ENCODE measurements at places on chromosomes 1 and 21.

- DNase-seq, result no peak
Measured at GRCh38 chr1:158062174-158062573, 68.7 kb downstream of the KIRREL1 start.

DNA sequence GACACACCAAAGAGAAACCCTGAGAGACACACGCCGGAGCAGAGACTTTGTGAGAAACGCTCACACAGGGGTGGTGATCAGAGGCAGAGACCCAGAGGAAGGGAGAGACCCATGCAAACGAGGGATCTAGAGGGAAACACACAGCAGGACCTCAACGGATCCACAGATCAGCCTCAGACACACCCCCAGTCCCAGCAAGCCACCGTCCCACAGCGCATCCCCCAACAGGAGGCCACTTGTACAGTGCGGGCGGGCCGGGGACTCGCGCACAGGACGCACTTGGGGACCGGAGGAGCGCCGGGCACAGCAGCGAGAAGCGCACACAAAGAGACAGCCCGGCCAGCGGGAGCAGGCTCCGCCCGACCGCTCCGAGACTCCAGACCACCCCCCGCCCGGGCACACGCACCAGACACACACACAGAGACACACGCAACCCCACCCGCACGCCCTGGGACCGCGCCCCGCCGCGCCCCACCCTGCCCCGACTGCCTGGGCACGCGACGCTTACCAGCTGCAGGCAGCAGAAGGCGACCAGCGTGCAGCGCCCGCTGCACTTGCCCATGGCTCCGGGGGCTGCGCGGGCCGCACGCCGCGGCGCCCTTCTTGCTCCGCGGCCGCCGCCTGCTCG is 587 bp downstream of the NKAIN1 start:
- DNase-seq, result peak; percentile 29

GRCh38 chr1:114336360-114336759 is 174.6 kb downstream of the TRIM33 start:
- DNase-seq, result peak; percentile 44

DNA sequence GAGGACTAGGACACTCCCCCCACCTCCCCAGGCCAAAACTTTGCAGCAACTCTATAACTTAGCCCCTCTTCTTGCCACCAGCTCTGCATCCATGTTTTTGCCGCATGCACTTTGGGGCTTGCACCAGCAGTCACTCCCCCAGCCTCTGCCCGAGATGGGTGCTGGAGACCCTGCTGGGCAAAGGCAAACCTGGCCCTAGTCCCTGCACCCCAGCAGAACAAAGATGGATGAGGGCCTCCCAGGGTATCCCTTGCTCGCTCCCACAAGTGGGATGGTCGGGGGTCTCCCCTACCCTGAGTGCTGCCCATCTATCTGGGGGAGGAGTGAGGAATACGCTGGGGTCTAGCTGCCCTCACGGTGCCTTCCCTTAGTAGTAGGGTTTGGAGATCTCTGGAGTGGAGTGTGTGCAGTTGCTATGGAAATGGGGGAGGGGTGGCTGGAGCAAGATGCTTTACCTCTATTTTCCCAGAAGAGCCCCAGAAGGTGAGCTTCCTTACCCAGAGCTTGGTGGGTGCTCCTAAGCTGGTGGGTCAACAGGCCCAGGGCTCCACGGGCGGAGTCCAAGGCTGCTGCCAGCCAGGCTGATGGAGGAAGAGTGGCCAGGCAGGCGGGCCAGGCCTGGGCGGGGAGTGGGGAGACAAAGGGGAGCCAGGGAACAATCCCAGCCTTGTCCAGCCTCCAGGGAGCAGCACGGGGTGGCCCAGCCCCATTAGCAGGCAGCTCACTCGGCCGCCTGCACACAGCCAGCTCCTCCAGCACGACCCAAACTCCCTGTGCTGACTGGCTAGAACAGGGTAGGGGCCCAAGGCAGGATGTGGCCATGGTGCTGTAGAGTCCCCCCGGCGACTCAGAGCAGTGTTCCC is at the start of gene PAQR6:
TSS of gene PAQR6 (minus strand) at position 597 of the 863 bp plus-strand sequence. CDS start 1,325 bp downstream, outside the sequence.
- no peak for DNase-seq

DNA sequence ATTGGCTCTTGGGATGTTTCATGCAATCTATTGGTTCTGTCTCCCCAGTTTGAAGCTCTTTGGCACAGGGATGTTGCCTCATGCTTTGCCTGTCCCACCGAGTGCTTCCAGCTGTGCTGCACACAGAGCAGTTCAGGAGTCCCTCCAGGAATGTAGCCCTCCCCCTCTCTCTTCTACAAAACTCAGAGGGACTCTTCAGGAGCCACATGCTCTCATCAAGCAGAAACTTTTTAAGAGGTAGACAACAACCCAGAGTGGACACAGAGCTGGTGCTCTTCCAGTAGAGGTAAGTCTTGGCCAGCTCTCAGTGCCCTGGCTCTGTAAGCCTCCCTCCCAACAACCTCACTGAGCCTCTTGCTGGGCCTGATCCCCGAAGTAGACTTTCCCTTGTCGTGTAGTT is 11.6 kb upstream of the ZNF697 start:
- DNase-seq, result no peak

GRCh38 chr1:147516157-147516917 is 25.0 kb upstream of the BCL9 start:
- DNase-seq, result no peak

DNA sequence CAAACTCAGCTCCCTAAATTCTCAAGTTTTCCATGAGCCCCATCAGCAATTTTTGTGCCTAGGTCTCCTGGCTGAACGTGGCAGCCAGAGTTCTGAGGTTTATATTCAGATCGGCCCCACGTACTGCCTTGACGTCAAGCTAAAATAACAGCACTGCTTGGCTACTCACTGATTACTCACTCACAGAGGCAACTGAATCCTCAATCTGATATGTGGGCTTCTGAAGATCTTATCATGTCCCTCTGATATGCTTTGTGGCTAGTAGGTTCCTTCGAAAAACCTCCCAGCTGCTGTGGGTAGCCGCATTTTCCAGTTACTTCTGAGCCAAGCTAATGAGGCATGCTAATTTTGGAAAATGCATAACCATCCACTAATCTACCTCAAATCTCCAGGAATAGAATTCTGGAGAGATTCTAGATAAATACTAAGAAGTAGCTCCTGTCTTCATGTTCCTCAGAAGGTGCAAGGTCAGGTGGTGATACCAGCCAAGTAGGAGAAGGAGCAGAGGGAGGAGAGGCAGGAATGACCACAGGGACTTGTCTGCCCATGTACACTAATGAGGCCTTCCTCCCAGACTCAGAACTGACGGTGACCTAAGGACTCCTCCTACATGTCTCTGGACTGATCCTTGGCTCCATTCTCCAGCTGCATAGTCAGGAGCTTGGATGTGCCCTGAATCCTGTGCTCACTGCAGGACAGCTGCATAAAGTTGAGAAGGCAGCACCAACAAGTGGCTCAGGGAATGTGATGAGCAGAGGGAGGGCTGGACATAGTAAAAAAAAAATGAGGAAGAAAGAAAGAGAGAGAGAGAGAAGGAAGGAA is 263.7 kb downstream of the TNR start:
- no peak for DNase-seq

DNA sequence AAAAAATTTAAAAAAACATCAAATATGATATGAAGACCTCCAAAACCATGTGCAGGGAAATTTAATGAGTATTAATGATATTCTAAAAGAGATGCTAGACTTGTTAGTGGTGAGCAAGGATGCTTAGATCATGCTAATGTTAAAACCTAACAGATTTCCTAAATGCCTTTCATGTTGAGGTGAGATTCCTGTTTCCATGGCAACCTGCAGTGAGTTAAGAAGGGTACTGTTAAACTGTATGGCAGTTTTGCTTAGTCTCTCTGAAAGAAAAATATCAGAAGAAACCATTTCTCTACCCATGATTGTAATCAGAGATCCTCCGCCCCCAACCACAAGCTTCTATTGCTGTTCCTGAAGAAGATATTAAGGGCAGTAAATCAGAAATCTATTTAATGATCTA is 321.6 kb upstream of the LRRC7 start:
- no peak for DNase-seq

Data from mammary epithelial cell (primary cell).